ENCODE measurements at places on chromosomes 3 and 15. TPM values are rescaled to one million over a fixed set of nuclear protein-coding genes. Genes with fewer than 3 reads are reported as not detected.

GRCh38 chr3:58776231-58776630 is 109.7 kb upstream of the FAM3D start:
- no peak for DNase-seq

- no peak for DNase-seq
Observed at GRCh38 chr15:40933517-40933902, 4.4 kb downstream of the DLL4 start.

DNA sequence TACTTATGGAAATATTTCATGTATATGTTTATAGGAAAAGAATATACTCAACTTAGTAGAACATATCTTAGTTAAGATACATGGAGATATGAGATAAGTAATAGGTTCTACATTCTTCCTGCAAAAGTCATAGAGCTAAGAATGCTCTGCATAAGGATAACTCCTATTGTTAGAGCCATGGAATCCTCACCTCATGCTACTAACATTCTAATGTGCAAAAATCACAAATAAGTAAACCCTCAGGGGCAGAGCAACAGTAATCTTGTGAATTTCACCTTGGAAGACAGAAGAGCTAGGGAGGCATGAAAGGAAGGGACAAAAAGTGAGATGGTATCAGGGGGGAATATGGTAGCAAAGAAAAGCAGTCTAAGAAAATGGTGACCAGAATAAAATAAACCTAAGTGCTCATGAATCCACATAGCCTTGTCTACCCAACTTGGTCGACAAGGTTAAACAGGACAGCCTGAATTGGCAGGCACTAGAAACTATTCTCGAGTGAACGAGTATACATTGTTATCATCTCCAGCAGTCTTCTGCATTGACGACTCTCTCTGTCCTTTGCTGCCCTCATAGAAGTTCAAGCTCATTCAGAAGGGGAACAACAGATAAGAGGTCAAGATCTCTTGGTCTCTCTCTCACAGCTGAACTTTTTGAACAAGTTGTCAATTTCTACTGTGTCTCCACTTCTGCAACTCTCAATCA is 52.8 kb downstream of the XRN1 start:
- DNase-seq, result no peak

DNA sequence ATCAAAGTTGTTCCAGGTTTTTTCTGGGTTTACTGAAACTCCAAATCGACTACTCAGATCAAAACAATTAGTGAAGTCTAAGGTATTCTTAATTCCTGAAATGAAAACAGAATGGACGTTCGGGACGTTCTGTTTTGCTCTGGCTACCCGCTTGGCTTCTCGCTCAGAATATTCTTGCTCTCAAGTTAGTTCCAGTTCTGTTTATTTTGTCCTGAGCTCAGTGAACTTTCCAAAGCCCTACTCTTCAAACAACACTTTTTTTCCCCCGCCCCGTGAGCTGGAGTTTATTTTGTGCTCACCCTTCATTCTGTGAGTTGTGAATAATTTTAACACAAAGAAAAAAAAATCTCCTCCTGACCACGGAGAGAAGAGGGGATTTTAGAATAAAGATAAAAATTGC is 72.6 kb downstream of the SAMMSON start:
- no peak for DNase-seq

DNA sequence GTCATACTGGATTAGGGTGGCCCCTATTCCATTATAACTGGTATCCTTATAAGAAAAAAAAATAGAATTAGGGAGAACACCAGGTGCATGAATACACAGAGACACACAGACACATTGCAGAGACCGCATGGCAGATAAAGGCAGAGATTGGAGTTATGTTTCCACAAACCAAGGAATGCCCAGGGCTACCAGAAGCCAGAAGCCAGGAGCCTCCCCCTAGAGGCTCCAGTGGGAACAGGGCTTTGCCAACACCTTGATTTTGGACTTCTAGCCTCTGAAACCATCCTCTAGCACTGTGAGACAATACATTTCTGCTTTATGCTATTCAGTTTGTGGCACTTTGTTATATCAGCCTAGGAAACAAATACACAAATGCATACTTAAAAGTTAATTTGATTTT is 10.4 kb downstream of the GOLM2 start:
- no peak for DNase-seq

DNA sequence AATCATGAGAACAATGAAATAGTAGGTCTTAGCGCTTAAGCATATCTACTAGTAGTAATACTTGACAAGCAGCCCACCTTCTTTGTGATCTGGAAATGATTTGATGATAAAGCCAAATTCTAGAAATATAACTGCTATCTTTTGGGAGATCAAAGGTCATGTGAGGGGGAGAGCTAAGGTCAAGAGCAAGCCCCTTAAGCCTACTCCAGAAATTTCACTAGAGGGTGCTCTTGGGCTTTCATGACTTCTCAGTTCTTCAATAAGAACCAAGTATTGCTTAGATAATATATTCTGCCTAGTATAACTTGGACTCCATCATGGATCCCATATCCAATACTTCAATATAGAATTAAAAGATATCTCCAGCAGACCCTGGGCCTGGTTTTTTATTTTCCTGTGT is 319.6 kb downstream of the ZBTB20 start:
- DNase-seq, result peak; percentile 24

DNA sequence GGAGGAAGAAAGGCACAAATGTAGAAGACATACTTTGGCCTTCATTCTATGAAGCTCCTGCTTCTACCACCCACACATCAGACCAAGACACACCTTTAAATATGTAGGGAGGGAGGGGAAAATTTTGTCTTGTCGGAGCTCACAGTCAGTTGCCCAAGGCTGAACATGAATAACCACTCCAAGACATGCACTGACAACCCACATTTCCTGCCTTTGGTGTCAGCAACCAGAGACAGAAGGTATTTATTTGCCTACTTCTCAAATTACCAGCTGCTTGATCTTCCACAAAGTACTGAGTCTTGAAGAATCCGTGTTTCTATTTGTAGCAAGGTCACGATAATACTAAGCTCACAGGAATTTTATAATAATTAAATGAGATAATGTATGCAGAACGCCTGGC is 169.7 kb downstream of the KCNMB2 start:
- peak; percentile 36 for DNase-seq

Gene WNT7A
- total RNA-seq, result not detected

DNA sequence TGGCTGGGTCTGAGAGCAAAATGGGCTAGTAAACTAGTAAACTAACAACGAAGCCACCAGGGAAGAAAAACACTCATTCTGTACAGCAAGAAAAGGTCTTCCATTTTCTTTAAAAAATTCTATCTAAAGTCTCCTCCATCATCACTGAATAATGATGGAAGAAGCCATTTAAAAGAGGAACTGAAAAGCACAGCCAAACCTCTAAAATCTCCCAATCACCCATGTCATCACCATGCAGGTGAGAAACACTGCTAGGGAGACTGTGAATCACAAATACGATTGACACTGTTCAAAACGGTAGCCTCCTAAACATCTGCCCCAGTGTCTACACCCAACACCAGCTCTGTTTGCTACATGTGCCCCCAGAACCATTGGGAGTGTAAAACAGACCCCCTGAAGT is 140.4 kb downstream of the RORA start:
- DNase-seq, result no peak

GRCh38 chr15:80630981-80631380 is 64.1 kb upstream of the ABHD17C start:
- DNase-seq, result no peak

DNA sequence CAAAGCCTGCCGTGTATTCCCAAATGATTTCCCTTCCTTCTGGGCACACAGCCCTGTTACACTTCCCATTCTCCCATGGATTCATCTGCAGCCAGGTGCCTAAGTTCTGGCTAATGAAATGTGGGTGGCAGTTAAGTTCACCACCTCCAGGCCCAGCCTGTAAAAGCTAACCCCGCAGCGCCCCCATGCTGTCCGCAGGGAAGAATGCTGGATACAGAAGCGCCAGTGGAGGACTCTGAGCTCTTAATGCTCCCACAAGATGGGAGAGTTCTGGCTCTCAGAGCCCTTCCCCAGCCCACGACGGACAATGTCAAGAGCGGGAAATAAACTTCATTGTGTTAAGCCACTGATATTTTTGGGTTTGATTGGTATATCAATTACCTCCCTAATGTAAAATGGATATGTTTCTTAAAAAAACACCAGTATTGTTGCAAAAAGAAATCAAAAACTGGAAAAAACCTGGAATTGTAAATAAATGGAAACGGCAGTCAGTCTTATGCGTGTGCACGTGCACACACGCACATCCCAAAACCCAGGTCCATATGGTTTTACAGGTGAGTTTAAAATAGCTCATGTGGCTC is 37.7 kb upstream of the FGD5 start:
- no peak for DNase-seq

Gene HCLS1
- not detected for total RNA-seq

DNA sequence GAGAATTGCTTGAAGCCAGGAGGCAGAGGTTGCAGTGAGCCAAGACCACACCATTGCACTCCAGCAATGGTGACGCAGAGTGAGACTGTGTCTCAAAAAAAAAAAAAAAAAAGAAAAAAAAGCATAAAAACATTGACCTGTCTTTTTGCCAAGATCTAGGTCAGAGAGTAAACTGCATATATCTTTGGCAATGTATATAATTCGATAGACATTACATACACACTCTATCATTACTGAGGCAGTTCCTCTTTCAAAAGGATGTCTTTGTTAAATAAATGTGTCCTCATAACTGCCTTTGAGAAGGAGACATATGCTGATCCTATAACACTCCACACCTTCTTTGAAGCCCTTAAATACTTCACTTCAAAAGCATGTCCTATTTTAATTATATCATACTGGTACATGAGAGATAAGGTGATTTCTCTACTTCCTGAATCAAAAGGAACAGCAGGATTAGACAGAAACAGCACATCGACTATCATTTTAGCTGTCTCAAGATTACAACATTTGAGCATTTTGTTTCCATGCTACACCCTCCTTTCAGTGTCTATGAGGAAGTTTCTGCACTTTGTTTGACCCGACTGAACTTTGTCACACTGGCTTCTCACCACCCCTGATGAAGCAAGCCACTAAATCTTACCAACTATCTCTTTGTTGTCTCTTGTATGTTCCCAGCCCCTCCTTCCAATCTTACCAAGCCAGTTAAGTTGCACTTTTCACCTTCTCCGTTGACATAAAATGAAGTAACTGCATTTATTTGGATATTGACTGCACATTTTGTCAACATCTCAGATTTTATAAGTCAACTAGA is 335.8 kb downstream of the MECOM start:
- DNase-seq, result no peak

DNA sequence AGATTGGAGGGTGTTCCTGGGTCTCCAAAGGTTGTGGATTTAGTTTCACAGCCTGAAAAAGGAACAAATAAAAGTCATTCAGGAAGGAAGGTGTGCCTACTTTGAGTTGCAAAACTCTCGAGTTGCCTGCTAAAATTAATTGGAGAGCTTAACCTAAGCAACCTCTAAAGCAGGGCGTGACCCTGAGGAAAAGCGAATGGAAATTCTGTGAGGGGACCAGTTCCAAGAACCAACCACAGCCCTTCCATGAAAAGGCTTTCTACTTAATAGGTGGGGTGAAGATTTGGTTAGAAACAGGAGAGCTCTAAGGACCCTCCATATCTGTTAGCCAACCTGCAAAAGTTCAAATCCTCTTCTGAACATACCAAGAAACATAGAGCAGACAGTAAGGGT is 1.5 kb downstream of the CD80 start:
- DNase-seq, result no peak

DNA sequence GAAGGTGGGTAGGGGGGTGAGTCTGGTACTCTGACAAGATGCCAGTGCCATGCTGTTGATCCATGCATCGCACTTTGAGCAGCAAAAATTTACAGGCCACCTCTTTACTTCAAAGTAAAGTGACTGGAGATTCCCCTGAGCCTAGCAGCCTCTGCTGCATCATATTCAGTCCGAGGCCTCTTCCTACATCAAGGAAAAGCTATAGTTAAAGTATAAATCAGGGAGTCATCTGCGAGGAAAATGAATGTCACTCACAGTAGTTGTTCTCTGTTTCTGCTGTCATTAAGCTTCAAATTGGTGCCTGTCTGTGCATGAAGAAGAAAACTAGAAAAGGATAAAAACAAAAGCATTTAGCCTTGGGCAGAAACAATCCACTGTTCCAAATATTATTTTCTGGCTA is 706.2 kb downstream of the TBL1XR1 start:
- DNase-seq, result no peak

Gene KLHL40
- not detected for total RNA-seq

DNA sequence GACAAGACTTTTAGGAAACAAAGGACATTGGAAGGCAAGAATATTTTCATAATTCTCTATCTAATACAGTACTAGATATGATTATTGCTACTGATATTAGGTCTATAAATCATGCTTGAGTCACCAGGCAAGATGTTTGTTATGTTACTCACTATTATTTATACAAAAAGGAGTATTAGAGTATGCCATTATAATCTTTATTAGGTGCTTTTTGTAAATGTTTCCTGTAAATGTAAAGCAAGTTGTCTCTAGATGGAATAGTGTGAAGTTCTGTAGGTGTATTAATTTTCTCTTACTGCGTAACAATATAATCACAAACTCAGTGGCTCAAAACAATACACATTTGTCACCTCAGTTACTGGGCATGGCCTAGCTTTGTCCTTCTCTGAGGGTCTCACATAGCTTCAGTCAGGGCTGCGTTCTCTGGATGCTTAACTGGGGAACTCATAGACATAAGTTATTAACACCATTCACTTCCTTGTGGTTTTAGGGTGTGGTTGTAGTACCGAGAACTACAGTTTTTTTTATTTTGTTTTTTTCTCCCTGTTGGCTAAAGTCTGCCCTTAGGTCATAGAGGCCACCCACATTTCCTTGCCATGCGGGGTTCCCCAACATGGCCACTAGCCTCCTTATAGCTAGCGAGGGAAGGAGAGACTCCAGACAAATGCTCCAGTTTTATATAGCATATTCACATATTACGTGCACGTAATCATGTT is 20.3 kb upstream of the MAP3K13 start:
- DNase-seq, result no peak

Gene ANKRD28
- 71.6 TPM for total RNA-seq

Gene RGMA
- total RNA-seq, result 3.6 TPM

Gene DLL4
- not detected for total RNA-seq

Gene NR1I2
- 0.08 TPM for total RNA-seq

GRCh38 chr3:194761384-194761783 is 75.7 kb downstream of the FAM43A start:
- DNase-seq, result no peak

Gene IL12A
- 0.09 TPM for total RNA-seq

DNA sequence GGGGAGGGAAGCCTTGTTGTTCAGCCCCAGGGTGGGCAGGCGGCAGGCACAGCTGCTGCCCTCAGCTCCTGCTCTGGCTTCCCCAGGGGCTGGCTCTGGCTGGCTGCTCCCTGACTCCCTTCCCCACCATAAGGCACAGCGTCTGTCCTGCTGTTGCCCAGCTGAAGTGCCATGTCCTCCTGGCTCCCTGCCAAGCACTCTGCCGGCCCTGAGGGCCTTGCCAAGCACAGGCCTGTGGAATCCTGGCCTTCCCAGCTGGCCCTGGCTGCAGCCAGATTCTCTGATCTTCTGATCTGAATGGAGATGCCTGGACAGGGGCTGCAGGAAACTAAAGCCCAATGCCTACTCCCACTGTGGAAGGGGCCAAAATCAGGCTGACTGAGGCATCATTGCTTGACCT is 1.1 kb downstream of the IQCF6 start:
- DNase-seq, result no peak

Gene SLC27A2
- total RNA-seq, result 0.13 TPM
